ENCODE measurements at places on chromosomes 6 and 20.
A peak's percentile ranks its signal among the peaks of the same experiment; 100 is the strongest.

DNA sequence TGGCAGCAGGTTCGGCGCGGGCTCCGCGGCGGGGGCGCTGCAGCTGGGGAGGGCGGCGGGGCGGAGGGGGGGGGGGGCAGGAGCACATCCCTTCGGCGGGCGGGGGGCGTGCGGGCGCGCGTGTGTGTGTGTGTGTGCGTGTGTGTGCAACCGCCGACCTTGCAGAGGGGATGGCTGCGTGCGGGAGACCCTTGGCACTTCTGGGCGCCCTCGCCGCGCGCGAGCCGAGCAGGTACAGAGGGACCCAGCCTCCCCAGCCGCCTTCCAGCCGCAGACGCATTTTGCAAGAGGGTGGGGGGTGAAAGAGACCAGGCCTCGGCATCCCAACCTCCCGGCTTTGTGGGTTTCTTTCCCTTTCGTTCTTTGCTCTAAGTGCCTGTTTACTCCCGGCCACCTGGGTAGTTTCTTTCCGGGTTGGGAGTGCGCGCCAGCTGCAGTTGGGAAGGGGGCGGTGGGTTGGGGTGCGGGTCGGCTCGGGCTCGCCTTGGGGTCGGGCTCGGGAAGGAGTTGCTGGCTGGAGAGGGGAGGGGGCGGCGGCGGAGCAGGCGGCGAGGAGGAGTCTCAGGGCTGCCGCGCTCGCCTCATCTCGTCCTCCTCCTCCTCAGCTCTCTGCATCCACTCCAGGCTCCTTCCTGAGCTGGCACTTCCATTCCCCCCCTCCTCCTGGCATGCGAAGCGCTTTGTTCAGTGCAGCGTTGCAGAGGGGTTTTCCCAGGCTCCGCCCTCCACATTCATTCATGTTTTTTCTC lies 620 bp downstream of the HIVEP1 start:
- DNase-seq, result peak; percentile 22

- DNase-seq, result no peak
These were observed 38.3 kb downstream of the MRS2 start for GRCh38 chr6:24440897-24441598.

- DNase-seq, result no peak
These were observed 487.4 kb downstream of the TENT5A start for GRCh38 chr6:81265106-81265505.

GRCh38 chr20:25076731-25077609 lies 5.0 kb downstream of the VSX1 start:
- DNase-seq, result peak; percentile 79

- DNase-seq, result peak; percentile 39
These were observed 158.4 kb downstream of the GPX5 start for GRCh38 chr6:28683945-28684538.

DNA sequence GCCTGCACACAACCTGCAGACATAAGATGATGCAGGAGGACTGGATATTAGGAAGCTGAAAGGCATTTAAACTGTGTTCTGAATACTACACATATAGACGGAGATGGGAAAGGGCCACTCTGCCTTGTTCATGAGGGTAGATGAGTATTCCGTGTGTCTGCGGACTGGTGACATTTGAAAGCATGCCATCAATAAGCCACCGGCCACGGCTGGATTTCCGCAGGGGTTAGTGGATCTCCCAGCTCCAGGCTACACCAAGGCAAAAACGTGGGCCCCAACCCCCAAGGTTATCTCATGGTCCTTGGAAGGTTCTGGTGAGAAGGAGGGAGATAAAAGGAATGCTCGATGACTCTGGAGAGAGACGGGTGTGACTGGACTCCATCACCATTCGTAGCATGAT lies 78.6 kb upstream of the THBS2 start:
- no peak for DNase-seq

- no peak for DNase-seq
These were observed 58.2 kb downstream of the MOCS1 start for GRCh38 chr6:39876111-39876510.

- DNase-seq, result peak; percentile 2
These were observed 952 bp upstream of the BRPF3 start for GRCh38 chr6:36195471-36196112.

- no peak for DNase-seq
These were observed 4.3 kb downstream of the MEI4 start for GRCh38 chr6:77656999-77657764.

GRCh38 chr6:157436219-157436943 lies 55.4 kb downstream of the ZDHHC14 start:
- DNase-seq, result no peak

GRCh38 chr20:5491455-5491854 lies 174.7 kb upstream of the PROKR2 start:
- DNase-seq, result no peak

DNA sequence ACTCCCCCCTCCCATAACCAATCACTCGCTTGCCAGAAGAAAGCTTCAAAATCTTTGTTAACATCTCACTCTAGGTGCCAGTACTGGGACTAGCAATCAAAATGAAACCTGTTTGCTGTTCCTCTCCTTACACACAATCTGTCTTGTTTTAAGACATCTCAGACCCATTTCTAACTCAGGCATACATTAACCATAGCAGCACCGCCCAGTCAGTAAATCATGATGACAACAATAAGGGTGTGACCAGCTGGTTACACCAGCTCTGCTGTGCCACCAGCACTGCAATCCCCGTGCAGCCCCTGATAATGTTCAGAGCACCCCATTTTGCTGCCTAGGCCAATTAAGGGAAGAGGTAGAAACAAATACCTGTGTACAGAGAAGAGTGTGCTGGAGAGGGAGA lies 185.2 kb upstream of the TAB2 start:
- DNase-seq, result no peak

DNA sequence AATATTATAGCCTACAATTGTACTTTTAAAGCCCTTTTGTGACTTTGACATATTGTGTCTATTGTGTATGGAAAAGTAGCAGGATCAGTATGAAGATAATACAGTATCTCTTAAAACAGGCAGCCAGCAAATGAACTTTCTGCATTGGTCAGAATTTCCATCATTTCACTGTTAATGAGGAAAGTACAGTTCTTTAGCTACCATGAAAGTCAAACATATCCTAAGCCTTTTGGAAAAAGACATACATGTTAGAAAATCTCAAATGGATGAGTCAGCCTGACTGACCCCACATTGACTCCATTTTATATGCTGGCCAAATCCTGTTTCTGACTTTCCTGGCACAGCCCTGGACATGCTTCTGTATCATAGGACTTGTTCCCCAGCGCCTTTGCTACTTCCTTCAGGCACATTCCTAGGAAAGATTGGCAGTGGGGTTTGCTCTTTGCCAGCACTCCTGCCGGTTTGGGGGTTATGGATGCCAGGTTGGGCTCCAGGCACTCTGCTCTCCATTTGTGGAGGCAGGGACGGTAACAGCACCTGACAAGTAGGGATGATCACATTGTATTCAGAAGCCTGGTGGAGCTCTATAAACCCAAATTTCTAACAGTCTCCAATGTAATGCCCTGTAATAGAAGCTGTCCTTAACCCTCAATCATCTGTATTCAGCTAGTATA lies 43.7 kb downstream of the TOP1 start:
- DNase-seq, result no peak

- no peak for DNase-seq
These were observed 2.4 kb downstream of the CMTR1 start for GRCh38 chr6:37435373-37435772.

- no peak for DNase-seq
These were observed 416.1 kb upstream of the CITED2 start for GRCh38 chr6:139790527-139790926.

GRCh38 chr6:5457041-5457440 lies 195.7 kb downstream of the FARS2 start:
- DNase-seq, result no peak

DNA sequence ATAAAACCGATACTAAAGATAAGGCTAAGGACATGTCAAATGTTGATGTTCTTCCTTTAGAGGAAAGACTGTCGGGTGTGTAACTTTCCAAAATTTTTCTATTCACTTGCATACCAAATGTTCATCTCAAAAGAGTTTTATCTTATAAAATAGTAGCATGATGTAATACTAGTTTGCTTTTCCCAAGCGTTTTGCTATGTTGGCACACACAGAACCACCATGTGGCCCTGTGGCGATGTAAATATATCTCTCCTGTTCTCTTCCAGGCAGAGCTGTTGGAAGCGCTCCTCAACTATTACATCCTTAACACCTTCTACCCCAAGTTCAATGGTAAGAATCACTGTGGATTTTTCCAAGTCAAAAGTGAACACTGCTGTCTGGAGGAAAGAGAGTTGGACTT lies 26.5 kb downstream of the LBP start:
- DNase-seq, result no peak

GRCh38 chr6:67265996-67266921 lies 1368.8 kb upstream of the ADGRB3 start:
- DNase-seq, result no peak

GRCh38 chr20:33081411-33082154 lies 2.1 kb downstream of the BPIFB4 start:
- no peak for DNase-seq

GRCh38 chr6:87660226-87660911 lies 41.7 kb downstream of the AKIRIN2 start:
- no peak for DNase-seq

- DNase-seq, result peak; percentile 86
These were observed 119.5 kb upstream of the CD93 start for GRCh38 chr20:23205611-23206041.

- no peak for DNase-seq
These were observed 1.3 kb downstream of the CEP85L start for GRCh38 chr6:118649918-118650581.

DNA sequence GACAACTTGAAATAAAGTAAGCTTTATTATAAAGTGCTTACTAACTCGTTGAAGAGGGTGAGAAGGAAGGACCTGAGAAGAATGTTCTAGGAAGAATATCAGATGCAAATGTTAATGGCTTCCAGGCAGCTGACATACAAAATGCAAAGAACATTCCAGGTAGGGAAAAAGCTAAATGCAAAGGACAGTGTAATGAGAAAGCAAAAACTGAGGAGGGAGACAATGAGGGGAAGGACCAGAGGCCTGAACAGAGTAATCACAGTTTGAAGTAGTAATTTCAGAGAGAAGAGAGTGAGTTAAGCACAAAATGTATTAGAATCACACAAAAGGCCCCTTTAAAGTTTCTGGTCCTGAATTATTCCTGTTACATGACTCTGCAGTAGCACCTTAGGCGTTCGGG lies 81.3 kb downstream of the HMGCLL1 start:
- DNase-seq, result no peak

DNA sequence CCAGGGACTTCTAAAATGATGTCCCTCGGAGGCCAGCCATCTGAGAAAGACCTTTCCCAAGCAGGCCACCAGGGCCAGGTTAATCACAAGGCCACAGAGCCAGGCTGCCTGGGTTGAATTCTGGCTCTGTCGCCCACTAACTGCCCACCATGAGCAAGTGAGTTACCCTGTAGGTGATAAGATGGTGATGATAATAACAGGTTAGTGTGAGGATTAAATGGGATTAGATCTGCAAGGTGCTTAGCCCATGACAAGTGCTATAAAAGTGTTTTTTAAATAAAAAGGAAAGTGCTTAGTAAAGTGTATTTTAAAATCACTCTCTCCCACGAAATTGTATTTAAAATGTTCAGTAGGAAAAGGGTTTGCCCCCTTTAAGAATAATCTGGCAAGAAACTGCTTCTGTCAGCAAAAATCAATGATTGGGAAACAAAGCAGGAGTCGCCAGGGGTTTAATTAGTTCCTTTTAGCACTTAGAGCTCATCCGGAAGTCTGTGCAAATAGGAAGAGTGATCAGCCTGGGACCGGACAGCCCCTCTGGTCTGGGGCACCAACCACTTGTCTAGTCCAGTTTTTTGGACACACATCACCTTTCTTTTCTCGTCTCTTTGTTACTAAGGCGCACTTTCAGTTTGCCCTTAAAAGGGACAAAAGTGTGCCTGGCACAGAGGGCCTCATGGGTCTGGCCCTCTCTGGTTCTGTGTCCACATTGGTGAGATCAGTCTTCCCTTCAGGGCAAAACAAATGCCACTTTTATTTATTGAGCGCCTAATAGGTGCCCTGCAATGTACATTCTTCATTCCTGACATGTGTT lies 150.4 kb downstream of the GRM4 start:
- no peak for DNase-seq

- no peak for DNase-seq
These were observed 131.3 kb upstream of the EDN1 start for GRCh38 chr6:12158686-12159415.

DNA sequence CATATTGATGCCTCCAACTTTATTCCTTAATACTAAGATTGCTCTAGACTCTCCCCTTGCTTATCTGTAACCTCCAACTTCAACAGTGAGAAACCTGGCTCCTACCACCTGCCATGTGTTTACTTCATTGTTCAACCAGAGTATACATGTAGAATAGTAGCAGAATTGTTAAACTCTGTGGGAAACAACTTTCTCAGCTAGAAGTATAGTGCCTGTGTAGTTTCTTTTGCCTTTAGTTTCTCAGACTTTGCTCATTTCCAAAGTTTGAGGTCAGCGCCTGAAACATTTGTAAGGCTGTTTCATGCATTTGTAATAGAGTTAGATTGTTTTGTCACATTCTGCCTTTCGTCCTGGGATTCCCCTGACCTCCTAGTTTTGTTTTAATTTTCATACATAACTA lies 34.9 kb upstream of the HECA start:
- no peak for DNase-seq

DNA sequence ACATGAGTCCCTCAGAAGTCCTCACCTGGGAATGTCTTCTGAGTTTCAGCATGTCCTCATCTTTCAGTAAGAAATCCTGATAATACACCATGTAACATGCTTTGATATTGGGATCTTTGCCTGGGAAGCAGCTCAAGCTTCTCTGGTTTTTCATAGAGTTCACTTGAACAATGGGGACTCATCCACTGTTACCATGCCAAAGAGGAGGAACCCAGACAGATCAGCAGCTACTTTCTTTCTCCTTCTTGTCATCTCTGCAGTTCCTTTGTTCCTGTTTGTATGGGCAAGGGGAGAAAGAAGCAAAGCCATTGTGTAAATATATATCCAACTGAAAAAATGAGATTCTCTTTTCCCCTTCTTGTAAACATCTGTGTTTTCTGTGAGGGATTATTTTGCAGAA lies 450.6 kb upstream of the HS3ST5 start:
- no peak for DNase-seq

Data from NCI-H345 (cell line).